ENCODE measurements at places on chromosomes 6 and 20. TPM values are rescaled to one million over a fixed set of nuclear protein-coding genes. Genes with fewer than 3 reads are reported as not detected.

Gene PREX1
- 11.1 TPM for total RNA-seq

Gene BPIFB2
- not detected for total RNA-seq

Gene ARG1
- not detected for total RNA-seq

Gene PBX2
- 45.4 TPM for total RNA-seq

DNA sequence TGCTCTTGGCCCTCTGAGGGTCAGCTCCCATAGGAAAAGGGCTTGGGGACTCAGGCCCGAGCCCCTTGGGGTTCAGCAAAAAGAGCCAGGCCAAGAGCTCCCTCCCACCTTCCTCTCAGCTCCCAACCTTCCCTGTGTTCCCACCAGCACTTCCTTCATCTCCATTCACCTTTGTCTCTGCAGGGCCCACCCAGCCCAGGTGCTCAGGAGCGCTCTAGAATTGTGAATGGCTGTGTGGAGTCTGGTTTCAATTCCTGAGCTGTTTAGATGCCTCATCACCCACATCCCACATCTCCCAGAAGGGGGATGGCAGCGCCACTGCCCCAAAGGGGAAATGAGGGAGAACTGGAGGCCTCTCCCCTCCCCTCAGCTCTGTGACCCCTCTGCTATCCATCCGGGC, 7.7 kb downstream of the GRM4 start:
- no peak for DNase-seq

- no peak for DNase-seq
These were observed 212.2 kb downstream of the UST start for GRCh38 chr6:148959008-148959407.

- DNase-seq = no peak
These were observed 11.2 kb downstream of the VEGFA start for GRCh38 chr6:43780941-43781928.

DNA sequence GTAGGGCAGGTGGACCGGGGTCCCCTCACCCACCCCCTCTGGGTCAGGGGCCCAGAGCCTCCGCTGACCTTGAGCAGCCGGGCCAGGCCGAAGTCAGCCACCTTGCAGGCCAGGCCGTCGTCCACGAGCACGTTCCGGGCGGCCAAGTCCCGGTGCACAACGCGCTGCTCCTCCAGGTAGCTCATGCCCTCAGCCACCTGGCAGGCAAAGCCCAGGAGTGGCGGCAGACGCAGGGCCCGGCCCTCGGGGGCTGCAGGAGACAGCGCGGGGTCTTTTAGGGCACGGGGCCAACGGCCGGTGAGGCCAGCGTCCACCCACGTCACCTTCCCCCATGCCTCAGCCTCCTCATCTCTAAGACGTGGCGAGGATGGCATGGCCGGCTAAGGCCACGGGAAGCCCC, 4.2 kb upstream of the PTK6 start:
- no peak for DNase-seq

GRCh38 chr20:25206063-25206403, 10.5 kb downstream of the ENTPD6 start:
- no peak for DNase-seq

- no peak for DNase-seq
These were observed 11.2 kb upstream of the TAGAP start for GRCh38 chr6:159056003-159056402.

GRCh38 chr6:82569022-82569421, 205.4 kb downstream of the TPBG start:
- no peak for DNase-seq

Data from Daoy (cell line).